ENCODE measurements at places on chromosomes 16 and 17.

- DNase-seq = no peak
Measured at GRCh38 chr17:73433501-73433900, 121.7 kb upstream of the CDC42EP4 start.

DNA sequence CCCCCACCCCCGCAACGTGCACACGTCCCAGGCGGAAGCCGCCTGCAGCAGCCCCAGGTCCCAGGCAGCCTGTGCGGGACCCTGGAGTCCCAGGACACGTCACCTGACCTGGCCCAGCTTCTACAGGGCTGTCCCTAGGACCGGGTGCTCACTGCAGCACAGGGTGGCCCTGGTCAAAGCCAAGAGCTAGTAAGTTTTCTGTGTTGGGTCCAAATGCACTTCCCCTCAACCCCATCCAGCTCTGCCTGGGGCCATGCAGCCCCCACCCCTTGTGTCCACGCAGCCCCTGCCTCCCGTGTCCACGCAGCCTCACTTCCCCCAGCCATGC, 22.1 kb upstream of the PVALEF start:
- no peak for DNase-seq

GRCh38 chr17:21602176-21602575, 90.1 kb upstream of the KCNJ18 start:
- DNase-seq = no peak

GRCh38 chr17:81553018-81553615, 964 bp upstream of the FAAP100 start:
- peak; percentile 92 for DNase-seq

GRCh38 chr16:27226976-27227705, 23.8 kb downstream of the KDM8 start:
- DNase-seq = no peak

- DNase-seq = no peak
Measured at GRCh38 chr16:80167657-80168390, 373.0 kb upstream of the DYNLRB2 start.

- DNase-seq = no peak
Measured at GRCh38 chr16:87993901-87994300, 42.7 kb downstream of the BANP start.

DNA sequence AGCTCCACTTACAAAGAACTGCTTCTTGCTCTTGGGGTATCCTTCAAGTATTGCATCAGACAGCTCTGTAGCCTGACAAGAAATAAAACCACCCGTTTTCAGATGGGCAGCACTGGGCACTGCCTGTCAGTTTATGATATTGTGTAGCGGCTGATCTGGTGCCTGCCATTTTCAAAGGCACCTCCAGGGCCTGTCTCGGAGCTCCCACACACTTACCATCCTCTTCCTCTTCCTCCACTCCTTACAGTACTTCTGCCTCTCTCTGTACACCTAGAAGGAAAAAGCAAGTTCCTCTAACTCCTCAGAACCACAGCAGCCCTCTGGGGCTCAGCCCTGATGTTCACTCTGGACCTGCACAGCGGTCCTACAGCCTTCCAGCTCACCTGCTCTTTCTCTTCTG, 4.4 kb downstream of the PSMC3IP start:
- no peak for DNase-seq

DNA sequence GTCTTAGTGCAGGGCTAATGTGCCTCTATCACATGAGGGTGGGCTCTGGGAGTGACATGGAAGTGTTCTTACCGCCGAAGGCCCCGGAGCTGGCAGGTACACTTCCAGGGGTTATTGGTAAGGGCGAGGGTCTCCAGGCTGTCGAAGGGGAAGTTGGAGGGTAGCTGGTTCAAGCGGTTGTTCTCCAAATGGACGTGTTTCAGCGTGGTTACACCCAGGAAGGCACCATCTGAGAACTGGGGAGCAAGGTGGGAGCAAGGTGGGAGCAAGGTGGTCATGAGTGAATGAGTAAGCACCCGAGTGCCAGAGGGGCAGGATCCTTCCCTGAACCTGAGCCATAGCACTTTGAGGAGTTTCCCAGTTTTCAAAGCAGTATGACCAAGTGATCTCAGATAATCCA, 3.0 kb downstream of the CHAD start:
- DNase-seq = no peak

DNA sequence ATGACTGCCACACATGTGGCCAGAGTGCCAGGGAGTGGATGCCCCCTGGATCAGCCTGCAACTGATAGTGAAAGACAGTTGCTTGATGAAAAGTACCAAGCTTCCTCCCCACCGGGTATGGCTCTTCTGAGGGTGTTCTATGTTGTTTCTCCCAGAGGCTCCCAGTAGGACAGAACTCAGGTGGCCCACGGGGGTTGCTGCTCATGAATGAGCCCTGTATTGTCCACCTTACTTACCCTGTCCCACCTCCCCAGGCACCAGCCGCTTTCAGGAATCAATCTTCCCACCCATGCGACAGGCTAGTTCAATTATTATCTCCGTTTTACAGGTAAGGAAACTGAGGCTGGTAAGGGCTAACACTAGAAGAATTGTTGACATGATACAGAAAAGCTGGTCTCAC, 34.9 kb upstream of the RGS9 start:
- DNase-seq = no peak
